Activated CD8-positive, alpha-beta T cell treated with anti-CD3 and anti-CD28 coated beads for 36 hours (primary cell): ENCODE measurements at places on chromosomes 4 and X.

- H3K4me3 ChIP-seq = no peak overlapping the region
- H3K36me3 ChIP-seq = no peaks in the 10 kb centered on the region
- H3K4me1 ChIP-seq = peaks cover under 1% of the 10 kb centered on the region
- H3K27me3 ChIP-seq = no peaks in the 10 kb centered on the region
- no peak overlapping the region for H3K27ac ChIP-seq
- no peak for DNase-seq
Measured at GRCh38 chrX:20393944-20394343, 127.2 kb upstream of the RPS6KA3 start.

- DNase-seq = peak; percentile 74
- H3K36me3 ChIP-seq = peaks cover 67% of the 10 kb centered on the region
- H3K4me1 ChIP-seq = peaks cover 36% of the 10 kb centered on the region
- H3K27ac ChIP-seq = peak overlapping the region; percentile 97
- H3K4me3 ChIP-seq = peak overlapping the region; percentile 85
Measured at GRCh38 chr4:108619372-108620100, 840 bp upstream of the RPL34 start.

DNA sequence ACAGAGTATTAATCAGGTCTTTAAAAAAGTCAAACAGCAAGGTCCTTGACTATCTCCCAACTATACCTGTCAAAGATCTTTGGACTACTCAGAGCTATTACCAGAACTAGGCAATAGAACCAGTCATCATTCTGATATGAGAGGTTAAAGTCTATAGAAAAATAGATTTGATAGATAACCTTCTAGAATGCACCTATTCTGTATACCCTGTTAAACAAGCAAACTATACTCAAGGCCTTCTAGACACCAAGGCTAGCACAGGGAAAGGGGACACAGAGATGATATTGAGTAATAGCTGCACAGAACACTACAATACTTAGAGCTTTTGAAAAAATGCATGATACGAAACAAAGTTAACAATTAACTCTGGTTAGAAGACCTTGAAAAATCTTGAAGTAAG, 149.5 kb downstream of the NR3C2 start:
- no peak for DNase-seq
- H3K36me3 ChIP-seq = no peaks in the 10 kb centered on the region
- no peak overlapping the region for H3K27ac ChIP-seq
- no peaks in the 10 kb centered on the region for H3K27me3 ChIP-seq
- peaks cover 43% of the 10 kb centered on the region for H3K4me1 ChIP-seq

- H3K4me3 ChIP-seq = no peak overlapping the region
- no peak for DNase-seq
- H3K27ac ChIP-seq = no peak overlapping the region
- no peaks in the 10 kb centered on the region for H3K36me3 ChIP-seq
- H3K4me1 ChIP-seq = no peaks in the 10 kb centered on the region
Measured at GRCh38 chrX:126376465-126376864, 176.1 kb downstream of the DCAF12L1 start.

DNA sequence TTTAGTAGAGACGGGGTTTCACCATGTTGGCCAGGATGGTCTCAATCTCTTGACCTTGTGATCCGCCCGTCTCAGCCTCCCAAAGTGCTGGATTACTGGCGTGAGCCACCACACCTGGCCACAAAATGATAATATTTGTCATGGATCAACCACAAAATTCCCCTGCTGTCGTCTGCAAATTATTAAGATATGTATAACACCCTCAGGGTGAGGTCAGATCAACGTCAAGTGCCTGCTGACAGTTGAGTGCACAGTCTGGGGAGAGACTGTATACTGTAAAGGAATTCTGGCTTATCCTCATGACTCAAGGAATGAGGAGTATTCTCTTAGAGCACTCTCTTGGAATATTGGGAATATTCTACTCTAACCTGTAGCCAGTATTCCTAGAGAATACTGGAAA, 11.2 kb downstream of the EPGN start:
- H3K4me1 ChIP-seq = no peaks in the 10 kb centered on the region
- H3K27ac ChIP-seq = no peak overlapping the region
- H3K4me3 ChIP-seq = no peak overlapping the region
- no peaks in the 10 kb centered on the region for H3K36me3 ChIP-seq
- H3K27me3 ChIP-seq = peaks cover 13% of the 10 kb centered on the region

DNA sequence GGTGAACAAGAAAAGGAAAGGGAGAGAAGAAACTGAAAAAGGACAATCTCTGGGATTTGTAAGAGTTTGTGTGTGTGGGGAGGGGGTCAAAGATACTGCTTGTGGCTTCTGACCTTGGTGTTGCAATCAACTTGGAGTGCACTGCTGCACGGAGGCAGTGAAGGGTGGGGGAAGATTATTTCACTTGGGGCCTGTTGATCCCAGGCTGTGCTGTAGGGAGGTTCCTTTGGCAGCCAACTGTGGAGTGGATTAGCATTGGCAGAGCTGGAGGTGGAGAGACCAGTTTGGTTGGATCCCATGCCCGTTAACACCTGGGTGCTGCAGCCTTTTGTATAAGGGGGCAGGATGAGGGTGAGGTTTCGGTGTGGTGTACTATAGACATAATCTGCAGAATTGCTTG, 38.2 kb downstream of the AFF1 start:
- no peak overlapping the region for H3K4me3 ChIP-seq
- peaks cover 61% of the 10 kb centered on the region for H3K4me1 ChIP-seq
- peaks cover 2% of the 10 kb centered on the region for H3K36me3 ChIP-seq
- no peak overlapping the region for H3K27ac ChIP-seq
- no peaks in the 10 kb centered on the region for H3K27me3 ChIP-seq
- DNase-seq = no peak

- H3K4me3 ChIP-seq = no peak overlapping the region
- peaks cover 4% of the 10 kb centered on the region for H3K4me1 ChIP-seq
- no peak for DNase-seq
- peak overlapping the region; percentile 50 for H3K27ac ChIP-seq
- H3K36me3 ChIP-seq = peaks cover 8% of the 10 kb centered on the region
Measured at GRCh38 chr4:151728006-151728405, 32.8 kb downstream of the GATB start.

DNA sequence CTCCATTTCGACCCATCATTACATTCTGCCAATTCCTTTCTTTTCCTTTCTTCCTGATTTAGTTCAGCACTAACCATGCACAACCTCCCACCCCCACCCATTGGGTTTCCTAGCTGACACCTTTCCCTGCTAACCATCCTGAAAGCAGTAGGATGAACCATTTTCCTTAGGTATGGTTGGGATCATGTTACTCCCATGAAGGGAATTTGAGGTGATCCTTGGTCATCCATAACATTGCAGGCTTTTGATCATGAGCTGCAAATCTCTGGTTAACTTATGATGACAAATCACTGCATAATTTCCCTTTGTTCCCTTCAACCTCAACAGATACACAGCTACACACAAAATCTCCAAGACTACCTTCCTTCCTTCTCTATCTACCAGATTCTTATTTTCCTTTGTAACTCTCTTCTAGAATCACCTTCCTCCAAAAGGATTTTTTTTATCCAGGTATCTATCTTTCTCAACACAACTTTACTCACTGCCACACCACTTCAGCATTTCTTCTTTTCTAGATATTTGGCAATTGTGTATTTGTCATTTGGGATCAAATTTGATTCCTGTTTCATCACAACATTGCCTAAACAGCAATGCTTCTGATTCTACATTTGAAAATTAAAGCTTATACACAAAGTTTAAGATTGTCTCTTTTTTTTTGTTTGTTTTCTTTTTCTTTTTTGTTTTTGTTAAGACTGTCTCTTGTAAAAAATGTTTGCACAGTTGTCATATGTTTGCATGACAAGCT, 145.1 kb downstream of the RBM47 start:
- no peak for DNase-seq
- H3K4me1 ChIP-seq = no peaks in the 10 kb centered on the region
- peaks cover 6% of the 10 kb centered on the region for H3K27me3 ChIP-seq
- no peak overlapping the region for H3K4me3 ChIP-seq

- no peak overlapping the region for H3K4me3 ChIP-seq
- peaks cover 32% of the 10 kb centered on the region for H3K4me1 ChIP-seq
- H3K27me3 ChIP-seq = no peaks in the 10 kb centered on the region
Measured at GRCh38 chr4:165199722-165200121, 7.6 kb upstream of the KLHL2 start.

DNA sequence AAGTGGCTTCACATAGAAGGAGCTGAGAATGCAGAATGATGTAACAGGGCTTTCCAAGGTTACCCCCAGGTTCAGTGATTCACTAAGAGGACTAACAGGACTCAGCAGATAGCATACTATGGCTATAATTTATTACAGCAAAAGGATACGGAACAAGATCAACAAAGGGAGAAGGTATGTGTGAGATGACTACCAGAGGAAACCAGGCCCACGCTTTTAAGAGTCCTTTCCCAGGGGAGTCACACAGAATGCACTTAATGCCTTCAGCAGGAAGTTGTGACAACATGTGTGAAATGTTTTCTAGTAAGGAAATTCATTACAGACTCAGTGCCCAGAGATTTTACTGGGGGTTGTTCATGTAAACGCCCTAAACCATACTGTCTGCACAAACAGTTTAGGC, 373.6 kb upstream of the MAGEB2 start:
- no peak for DNase-seq
- H3K27ac ChIP-seq = no peak overlapping the region
- H3K4me1 ChIP-seq = no peaks in the 10 kb centered on the region
- no peak overlapping the region for H3K4me3 ChIP-seq
- H3K27me3 ChIP-seq = no peaks in the 10 kb centered on the region

- DNase-seq = no peak
- no peak overlapping the region for H3K4me3 ChIP-seq
- no peak overlapping the region for H3K27ac ChIP-seq
- peaks cover 10% of the 10 kb centered on the region for H3K4me1 ChIP-seq
- peaks cover 3% of the 10 kb centered on the region for H3K36me3 ChIP-seq
Measured at GRCh38 chrX:55487143-55487542, 2.5 kb downstream of the USP51 start.

- H3K4me3 ChIP-seq = peak overlapping the region; percentile 90
- H3K4me1 ChIP-seq = peaks cover 24% of the 10 kb centered on the region
- DNase-seq = no peak
- H3K27ac ChIP-seq = no peak overlapping the region
Measured at GRCh38 chrX:119235051-119235511, 1.0 kb upstream of the PGRMC1 start.

DNA sequence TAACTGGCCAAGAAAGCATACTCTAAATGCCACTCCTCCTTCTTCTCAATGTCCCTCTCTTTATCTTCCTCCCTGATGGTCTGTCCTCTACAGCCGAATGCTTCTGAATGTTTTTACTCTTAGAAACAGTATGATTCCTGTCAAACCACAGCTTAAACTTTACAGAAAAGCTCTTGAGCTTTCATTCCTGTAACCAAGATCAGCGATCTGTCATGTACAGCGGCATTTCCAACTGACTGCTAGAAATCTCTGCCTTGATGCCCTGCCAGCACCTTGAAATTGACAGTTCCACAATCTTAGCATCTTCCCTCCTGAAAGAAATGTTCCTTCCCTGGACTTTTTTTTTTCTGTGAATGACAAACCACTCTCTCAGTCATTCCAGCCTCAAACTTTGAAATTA, 11.5 kb upstream of the GATB start:
- no peaks in the 10 kb centered on the region for H3K4me1 ChIP-seq
- H3K4me3 ChIP-seq = no peak overlapping the region
- no peak overlapping the region for H3K27ac ChIP-seq
- DNase-seq = no peak
- H3K36me3 ChIP-seq = no peaks in the 10 kb centered on the region
- H3K27me3 ChIP-seq = no peaks in the 10 kb centered on the region

DNA sequence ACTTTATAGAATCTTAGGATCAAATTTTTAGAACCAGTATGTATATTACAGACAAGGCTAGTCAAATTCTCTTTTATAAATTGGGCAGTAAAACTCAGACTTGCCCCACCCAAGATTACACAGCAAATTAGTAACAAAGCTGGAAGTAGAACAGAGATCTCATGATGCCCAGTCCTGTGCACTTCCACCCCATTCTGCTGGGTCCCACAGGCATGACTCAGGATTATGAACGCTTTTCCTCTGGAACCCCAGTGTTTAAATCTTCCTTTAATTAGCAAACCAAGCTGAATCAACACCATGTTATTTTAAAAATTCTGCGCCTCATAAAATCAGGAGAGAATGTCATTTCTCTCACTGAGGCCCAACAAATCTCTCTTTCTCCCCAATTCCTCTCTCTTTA, 1.5 kb upstream of the IL13RA2 start:
- no peak overlapping the region for H3K27ac ChIP-seq
- no peaks in the 10 kb centered on the region for H3K4me1 ChIP-seq
- no peaks in the 10 kb centered on the region for H3K27me3 ChIP-seq
- no peak for DNase-seq
- no peaks in the 10 kb centered on the region for H3K36me3 ChIP-seq

DNA sequence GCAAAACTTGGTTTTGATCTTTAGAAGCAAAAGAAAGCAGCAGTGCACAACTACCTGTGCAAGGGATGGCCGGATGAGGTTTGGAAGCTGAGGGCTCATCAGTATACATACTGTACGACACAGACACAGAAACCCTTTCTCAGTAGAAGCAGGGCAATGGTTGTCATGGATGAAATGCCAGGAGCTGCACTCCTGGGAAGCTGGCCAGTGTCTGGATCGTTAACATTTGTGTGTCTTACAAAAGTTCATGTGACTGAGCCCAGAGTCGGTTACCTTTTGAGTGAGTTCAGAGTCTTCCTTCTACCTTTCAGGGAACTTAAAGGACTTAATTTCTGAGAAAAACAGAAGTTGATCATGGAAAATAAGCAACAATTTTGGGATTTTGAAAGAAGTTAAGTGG, 230.3 kb downstream of the APBB2 start:
- no peak for DNase-seq
- no peak overlapping the region for H3K4me3 ChIP-seq
- no peak overlapping the region for H3K27ac ChIP-seq
- peaks cover 6% of the 10 kb centered on the region for H3K27me3 ChIP-seq

DNA sequence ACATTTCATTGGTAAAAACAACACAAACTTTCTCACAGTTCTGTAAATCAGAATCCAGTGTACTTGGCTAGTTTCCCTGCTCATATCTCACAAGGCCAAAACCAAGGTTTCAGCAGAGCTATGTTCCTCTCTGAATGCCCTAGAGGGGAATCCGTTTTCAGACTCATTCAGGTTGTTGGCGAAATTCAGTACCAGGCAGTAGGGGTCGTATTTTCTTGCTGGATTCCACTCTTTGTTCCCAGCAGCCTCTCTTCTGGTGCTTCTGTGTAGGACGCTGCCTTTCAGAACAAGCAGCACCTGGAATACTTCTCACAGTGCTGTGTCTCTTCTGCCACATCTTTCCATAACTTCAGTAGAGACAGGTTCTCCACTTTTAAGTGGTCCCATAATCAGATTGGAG, 351.9 kb downstream of the PCDH18 start:
- DNase-seq = no peak
- H3K27me3 ChIP-seq = no peaks in the 10 kb centered on the region
- H3K27ac ChIP-seq = no peak overlapping the region
- H3K4me1 ChIP-seq = no peaks in the 10 kb centered on the region

- DNase-seq = no peak
- H3K27ac ChIP-seq = no peak overlapping the region
- no peaks in the 10 kb centered on the region for H3K4me1 ChIP-seq
- no peak overlapping the region for H3K4me3 ChIP-seq
Measured at GRCh38 chrX:132277953-132278614, 58.8 kb upstream of the RAP2C start.

GRCh38 chr4:116389139-116389538, 696.2 kb downstream of the TRAM1L1 start:
- no peak for DNase-seq
- H3K4me1 ChIP-seq = no peaks in the 10 kb centered on the region
- H3K36me3 ChIP-seq = no peaks in the 10 kb centered on the region
